Epithelial cell of alveolus of lung (primary cell): ENCODE measurements at places on chromosomes 2 and 18. TPM values are rescaled to one million over a fixed set of nuclear protein-coding genes. Genes with fewer than 3 reads are reported as not detected.

The MRO gene
- total RNA-seq = not detected in 2 replicates

The CNTNAP5 gene
- total RNA-seq = not detected in 2 replicates

The COBLL1 gene
- 0.56 and 4.3 TPM in 2 replicates for total RNA-seq

The DPY30 gene
- 69.8 and 81.8 TPM in 2 replicates for total RNA-seq

The G6PC2 gene
- total RNA-seq = not detected in 2 replicates

The ZRANB3 gene
- total RNA-seq = 6.7 and 9.0 TPM in 2 replicates

The ANKRD29 gene
- 0.16 and 2.3 TPM in 2 replicates for total RNA-seq
